Jurkat, Clone E6-1 (cell line): ENCODE measurements at places on chromosomes 1 and 21.

DNA sequence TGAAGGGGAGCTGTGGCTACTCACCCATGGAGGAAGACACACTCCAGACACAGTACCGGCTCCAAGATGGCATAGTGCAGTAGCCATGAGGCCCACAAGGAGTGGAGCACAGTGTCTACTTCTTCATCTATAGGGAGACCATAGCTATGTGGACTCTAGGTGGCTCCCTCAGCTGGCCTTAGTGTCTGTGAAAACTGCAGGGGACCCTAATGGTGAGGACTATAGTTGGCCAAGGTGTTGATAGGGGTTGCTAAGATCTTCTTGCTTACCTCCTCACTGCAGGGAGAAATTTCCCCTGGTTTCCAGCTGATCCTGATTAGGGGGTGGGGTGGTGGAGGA is 58.9 kb downstream of the DIPK1A start:
- DNase-seq = no peak

DNA sequence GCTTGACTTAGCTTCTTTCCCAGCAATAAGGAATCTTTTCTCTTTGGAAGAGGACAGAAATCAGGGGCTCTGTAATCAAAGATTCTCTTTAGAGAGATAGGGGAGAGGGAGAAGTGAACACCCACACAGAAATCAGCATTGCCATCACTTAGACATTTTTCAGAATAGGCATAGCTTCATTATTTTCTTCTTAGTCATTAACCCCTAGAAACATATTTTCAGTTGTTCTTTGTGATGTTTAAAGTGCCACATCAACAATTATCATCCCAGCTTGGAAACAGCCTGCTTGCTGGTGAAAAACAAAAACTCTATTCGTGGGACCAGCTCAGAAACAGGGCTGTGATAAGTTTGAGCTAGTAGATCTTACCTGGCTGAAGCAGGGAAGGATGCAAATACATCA is 88.3 kb upstream of the SLC44A3 start:
- DNase-seq = no peak

GRCh38 chr1:186775036-186775435 is 53.7 kb upstream of the PLA2G4A start:
- DNase-seq = no peak

DNA sequence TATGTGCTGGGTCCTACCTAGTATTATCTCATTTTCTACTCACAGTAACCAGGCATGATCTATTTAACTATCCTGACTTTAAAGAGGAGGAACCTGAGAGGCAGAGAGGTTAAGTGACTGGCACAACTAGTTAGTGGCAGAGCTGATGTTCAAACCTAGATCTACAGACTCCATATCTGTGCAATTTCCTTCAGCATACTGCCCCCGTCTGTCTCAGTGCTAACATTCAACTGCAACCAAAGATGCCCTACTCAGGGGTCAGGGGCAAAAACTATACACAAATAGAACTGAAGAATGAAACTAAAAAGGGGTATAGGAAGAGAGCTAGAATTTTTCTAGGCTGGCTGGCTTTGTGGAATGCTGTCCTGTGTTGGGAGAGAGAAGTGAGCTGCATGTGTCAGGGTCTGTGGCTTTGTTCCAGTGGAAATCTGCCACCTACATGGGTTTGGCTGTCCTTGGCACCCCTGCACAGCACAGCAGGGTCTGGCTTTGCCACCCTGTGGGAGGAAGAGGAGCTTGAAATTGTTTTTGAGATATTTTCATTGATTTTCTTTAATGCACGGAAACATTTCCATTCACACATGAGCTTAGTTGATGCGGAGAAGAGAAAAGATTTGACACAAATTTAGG is 368.5 kb downstream of the RPS6KC1 start:
- DNase-seq = no peak

DNA sequence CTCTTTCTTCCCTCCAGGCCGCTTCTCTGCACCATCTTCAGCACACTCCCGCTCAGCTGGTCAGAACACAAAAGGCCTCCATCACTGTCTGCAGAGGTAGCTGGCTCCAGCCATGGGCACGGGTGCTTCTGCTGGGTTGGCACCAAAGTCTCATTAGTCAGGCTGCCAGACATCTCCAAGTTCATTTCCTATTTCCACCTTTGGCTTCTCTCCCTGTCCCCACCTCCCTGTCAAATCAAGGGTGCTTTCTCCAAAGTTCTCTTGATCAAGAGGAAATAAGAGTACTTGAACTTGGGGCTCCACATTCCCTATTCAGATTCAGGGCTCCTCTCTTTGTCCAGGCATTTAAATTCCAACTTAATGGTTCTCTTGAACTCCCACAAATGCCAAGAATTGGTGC is 33.9 kb upstream of the GRIK3 start:
- no peak for DNase-seq

DNA sequence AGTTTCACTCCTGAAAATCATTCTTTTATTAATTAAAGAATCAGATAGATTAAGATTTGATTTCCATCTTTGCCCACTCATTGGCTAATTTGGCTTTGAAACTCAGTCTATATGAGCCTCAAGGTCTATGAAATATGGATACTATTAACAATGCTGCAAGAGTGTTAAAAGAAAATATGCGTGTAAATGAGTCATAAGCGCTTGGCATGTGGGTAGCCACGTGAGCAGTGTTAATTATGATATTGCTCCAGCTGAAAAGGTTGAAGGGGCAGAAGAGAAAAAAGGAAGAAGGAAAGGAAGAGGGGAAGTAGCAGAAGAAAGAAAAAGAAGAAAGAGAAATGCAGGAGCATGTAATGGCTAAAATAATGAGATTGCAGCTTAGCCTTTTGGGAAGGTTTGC is 151.4 kb downstream of the CHRM3 start:
- DNase-seq = no peak

GRCh38 chr1:54010415-54011117 is 7.4 kb downstream of the LDLRAD1 start:
- DNase-seq = no peak

DNA sequence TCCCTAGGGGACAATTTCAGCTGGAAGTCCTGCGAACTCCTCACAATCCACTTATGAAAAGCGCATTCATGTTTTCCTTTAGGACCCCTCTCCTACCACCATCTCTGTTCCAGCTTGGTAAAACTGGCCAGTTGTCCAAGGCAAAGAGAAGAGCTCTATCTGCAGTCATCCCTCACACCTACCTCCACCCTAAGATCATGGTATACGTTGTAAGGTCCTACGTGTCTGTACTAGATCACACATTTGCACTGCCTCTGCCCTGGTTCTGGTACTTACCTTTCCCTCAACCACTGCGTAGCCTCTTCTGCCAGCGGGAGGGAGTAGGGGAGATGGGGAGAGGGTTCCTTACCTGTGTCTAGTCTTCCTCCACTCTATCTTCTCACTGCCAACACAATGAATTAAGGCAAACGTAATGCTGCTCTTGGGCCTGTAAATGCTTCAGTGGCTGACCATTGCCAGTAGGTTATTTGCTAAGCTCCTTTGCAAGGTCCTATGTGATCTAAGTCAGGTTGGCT is 739 bp upstream of the NUP133 start:
- no peak for DNase-seq

GRCh38 chr21:37855271-37855646 is 61.0 kb downstream of the KCNJ6 start:
- no peak for DNase-seq

GRCh38 chr1:7335224-7335879 is 435.7 kb upstream of the VAMP3 start:
- DNase-seq = no peak

DNA sequence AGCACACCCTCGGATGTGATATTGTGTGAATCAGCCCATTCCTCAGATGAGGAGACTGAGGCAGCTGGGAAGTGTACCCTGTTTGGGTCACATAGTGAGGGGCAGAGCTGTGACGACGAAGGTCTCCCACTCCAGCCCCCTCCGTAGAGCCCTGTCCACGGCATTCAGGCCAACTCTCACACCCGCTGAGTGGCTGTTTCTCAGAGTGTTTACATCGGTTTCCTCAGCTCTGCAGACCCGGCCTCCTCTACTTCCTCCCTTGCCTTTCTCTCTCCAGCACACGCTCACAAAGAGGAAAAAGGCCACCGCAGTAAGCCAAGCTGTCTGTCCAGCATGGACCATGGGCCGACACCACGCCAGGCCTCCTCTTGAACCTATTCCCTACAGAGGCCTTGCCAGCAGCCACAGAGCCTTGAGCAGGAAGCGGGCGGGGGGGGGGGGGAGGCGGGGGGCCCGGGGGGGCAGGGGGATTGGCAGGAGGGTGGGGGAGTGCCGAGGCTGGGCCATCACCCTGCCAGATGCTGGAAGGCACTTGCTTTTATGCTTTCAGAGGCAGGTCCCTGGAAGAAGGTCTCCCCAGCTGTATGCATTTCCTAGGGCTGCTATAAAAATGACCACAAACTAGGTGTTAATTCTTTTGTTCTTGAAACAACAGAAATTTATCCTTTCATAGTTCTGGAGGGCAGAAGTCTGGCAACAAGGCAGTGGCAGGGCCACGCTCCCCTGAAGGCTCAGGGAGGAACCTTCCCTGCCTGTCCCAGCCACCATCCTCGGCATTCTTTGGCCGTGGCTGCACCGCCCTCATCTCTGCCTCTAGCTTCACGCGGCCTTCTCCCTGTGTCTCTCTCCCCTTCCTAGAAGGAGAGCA is 178.4 kb downstream of the PSMG1 start:
- peak; percentile 72 for DNase-seq

DNA sequence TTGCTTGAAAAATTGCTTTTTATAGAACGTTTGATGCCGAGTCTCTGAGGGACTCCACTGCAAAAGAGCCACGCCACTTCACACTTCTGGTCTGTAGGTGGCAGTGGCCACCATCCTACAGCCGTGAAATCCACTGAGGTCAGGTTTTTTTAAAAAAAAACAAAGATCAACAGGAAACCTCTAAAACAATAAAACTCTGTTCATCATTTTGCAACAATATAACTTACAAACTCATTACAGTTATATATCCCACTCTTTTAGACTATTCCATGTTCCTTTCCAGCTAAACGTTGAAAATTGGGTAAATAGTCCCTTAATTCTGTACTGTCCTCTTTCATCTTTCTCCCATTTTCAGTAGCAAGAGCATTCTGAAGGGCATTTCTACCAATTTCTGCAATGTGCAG is 64.6 kb upstream of the FMN2 start:
- peak; percentile 32 for DNase-seq

GRCh38 chr1:182059936-182060335 is 1.6 kb downstream of the ZNF648 start:
- DNase-seq = no peak

DNA sequence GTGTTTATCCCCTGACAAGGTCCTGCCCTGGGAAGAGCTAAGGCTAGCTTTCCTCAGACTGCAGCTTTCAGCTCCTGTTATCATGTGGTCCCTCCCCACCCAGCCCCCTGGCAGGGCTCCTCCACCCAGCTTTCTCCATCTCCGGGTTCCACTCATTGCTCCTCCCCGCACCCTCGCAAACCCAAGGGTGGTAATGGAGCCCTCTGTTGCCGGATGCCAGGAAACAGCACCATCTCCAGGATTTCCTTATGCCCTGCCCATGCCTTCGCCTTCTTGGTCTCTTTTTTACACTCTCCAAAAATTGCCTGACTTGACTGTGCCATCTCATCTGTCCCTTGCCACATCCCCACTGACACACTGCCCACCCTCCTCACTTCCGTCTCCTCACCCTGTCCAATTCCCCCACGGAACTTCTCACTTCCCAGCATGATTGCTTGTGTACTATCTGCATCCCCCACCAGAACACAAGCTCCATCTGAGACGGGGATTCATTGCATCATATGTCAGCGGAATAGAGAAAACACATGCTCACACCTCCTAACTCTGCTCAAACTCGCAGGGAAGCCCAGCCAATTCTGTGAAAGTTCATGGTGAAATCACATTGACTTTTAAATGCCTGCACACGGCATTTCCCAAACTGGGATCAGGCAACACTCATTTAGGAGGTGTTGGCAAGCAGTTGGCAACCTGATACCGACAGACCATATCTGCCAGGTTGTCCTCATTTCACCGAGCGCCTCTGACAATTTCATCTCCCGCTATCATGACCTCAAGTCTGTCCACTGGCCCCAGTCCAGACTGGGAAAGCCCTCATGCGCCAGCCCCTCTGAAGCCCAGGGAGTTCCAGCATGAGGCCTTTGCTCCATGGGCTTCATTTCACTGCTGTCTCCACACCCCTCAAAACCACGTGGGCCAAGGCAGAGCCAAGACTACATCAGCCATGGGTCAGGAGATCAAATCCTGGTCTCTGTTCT is 201.1 kb downstream of the MATN1 start:
- DNase-seq = no peak

- DNase-seq = no peak
Observed at GRCh38 chr1:24911651-24912155, 18.4 kb downstream of the RUNX3 start.

- peak; percentile 4 for DNase-seq
Observed at GRCh38 chr1:85911742-85912141, 203.5 kb upstream of the ZNHIT6 start.

- DNase-seq = no peak
Observed at GRCh38 chr1:167491586-167492461, 26.5 kb downstream of the CD247 start.

GRCh38 chr1:77905603-77906002 is 17.2 kb downstream of the NEXN start:
- no peak for DNase-seq

- no peak for DNase-seq
Observed at GRCh38 chr1:8021676-8022266, 4.3 kb downstream of the ERRFI1 start.

DNA sequence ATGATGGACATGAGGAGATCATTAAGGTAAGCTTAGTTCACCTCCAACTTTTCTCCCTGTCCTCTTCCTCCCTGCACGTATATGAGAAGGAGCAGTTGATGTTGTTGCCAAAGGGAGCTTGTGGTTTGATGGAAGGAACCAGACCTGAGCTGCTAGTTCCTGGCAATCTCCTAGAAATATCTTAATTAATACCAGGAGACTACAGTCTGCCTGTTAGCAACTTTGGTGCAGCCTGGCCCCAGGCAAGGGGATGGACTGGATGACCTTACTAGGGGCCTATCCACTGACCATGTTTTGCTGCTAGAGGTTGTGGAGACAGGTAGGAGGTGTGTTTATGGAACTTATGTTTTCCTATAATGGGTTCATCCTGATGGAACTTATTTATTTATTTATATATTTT is 22.6 kb downstream of the TUFT1 start:
- DNase-seq = no peak

DNA sequence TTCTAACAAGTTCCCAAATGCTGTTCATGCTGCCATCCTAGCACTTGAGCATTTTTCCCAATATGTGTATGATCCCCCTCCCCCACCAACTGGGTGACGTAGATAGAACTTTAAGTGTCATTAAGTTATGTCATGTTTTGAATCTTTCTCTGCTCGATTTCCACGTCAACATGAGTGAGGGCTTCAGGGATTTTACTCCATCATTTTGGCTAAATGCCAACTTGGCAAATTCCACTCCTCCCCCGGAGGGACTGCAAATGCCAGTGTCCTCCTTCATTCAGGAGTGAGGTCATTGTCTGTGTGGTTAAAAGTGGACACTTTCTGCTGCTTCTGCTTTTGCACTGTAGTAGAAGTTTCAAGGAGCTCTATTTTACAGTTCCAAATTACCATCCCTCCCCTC is 201.7 kb downstream of the FGGY start:
- no peak for DNase-seq

DNA sequence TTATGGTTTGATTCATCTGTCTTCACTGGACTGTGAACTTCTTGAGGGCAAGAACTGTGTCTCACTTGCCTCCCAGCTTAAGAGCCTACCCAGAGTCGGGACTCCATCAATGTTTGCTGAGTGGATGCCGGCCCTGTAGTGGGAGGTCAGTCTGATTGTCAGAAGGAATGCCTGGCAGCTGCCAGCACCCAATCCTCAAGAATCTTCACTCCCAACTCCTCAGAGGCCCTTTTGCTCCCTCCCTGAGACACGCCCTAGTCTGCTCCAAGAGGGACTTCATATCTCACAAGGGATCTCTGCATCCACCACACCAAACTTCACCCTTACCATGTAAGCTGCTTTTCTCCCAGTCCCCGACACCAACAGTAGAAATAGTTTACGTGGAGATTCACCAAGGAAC is 15.2 kb upstream of the KDM4A start:
- DNase-seq = no peak
